ENCODE measurements at places on chromosomes 4 and X.

GRCh38 chrX:118872102-118872566 lies 48.5 kb downstream of the ZCCHC12 start:
- peak; percentile 10 for DNase-seq

GRCh38 chr4:175048906-175049305 lies 130.7 kb downstream of the ADAM29 start:
- no peak for DNase-seq

DNA sequence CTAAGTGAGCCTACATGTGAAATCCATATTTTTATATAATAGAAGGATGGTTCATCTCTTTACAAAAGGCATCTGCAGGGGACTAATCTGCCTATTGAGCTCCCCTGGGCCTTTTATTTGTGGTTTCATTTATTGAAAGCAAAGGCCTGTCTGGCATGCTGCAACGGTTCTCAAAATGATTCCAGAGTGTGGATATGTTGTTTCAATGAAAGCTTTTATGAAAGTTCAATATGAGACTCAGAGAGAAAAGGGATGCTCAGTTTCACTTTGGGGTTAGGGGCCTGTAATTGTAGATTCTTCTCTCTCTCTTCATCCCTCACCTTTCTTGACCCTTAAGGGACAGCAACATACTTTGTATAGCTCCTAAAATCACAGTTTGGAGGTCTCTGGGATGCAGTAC lies 204.2 kb upstream of the CASK start:
- no peak for DNase-seq

DNA sequence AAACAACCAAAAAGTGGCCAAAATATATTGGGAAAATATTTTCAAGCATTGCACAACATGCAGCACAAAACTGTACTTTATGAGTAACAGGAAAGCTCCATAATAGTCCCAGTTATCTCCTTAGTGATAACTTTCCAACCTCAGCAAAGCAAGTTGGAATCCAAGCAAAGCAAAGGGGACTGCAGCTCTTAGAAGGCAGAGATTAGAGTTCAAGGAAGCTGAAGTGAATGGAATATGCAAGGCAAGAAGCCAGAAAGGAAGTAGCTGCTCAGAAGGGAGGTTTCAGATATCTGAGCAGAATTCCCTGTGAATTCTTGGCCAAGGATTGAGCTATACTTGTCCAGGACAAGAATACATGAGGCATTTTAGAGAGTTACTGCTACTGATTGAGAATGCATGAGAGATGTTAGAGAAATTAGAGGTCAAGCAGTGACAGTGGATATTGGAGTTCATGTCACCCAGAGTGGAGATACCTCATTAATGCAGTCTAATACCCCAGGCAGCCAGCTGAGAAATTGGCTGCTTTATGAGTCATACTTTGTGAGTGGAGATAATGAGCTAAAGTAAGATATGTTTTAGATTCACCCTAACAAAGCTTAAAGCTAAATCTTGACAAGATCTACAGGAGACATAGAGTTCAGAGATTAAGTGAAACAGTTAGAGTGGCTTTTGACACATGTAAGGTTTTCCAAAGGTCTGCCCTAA lies 102.8 kb downstream of the INPP4B start:
- DNase-seq, result no peak

DNA sequence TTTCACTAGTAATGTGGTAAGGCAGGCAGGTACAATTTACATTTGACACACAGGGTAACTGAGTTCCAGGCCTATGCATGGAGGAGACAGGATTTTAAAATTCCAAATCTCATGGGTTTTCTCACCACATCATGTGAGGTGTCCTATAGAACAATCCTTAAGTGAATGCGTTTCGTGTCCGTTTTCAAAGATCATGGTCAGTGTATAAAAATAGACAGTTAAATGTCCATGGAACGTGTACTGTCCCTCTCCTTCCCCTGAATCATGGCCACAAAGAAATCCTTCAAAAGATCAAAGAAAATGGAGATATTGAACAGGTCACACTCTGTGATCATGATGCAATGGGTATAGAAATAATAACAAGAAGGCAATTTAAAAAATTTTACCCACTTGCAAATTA lies 42.0 kb downstream of the LIMCH1 start:
- DNase-seq, result no peak

DNA sequence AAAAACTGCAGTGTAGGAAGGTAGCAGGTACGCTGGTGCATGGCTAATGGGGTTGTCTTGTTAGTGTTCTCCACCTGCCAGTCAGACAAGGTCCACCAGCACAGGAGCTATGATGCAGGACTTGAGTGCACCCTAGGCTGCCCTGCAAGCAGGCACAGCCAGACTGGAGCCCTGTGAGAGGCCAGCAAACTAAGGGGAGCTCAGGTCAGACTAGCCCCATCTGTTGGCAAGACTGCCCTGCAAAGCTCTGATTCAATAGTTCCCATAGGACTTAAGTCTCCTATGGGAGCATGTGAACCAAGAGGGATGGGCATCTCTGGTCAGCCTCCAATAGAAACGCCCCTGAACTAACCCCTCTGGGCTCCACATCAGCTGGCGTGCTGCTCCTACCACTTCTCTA lies 1307.3 kb downstream of the C4orf33 start:
- DNase-seq, result no peak

DNA sequence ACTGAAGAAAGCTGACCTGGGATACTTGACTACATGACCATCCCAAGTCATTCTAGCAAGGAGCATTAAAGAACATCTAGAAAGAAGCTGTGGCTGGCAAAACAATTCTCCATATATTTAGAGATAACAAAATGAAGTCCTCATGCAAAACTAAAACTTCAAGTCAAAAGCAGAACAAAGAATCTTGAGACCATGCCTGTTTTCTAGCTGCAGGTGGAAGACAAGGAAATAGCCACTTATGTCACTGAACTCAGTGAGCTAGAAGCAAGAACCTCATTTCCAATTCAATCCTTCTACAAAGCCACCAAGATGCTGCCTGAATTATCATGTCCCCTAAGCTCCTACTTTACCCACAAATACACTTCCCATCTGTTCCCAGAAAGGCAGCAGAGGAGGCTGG lies 13.8 kb downstream of the USP46 start:
- DNase-seq, result no peak

DNA sequence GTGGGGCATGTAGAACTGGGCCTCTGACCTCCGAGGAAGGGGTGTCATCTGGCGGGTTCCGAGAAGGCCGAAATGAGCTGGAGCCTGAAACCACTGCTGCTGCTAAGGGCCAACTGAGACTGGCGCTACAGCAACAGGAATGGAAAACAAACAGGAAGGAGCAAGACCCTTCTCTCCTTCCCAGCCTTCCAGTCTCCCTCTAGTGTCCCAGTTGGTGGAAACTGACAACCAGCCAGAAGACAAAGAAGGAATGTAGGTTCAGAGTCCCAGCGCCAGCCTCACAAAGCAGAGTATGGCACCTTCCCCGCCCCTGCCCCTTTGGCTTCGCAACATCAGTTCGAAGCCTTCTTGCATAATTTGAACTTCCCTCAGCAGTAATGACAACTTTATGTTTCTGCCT lies 24.4 kb upstream of the PDZD4 start:
- DNase-seq, result no peak

- DNase-seq, result no peak
Measured at GRCh38 chr4:20219521-20219920, 32.2 kb upstream of the SLIT2 start.

DNA sequence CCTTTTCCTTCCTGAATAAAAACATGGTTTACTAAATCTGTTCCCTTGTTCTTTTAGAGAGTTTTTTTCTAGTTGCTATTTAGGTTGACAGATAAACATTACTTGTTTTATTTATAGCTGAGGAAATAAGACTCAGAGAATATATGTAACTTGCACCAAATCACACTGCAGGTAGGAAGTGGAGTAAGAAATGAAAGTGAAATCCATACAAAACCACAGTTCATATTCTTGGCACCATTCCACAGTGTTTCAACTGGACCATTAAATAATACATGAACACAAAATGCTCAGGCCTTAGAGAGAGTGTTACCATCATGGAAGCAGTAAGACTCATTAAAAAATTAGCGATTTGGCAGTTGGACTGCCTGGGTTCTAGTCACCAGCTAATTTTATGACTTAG lies 326.9 kb upstream of the SLIT2 start:
- no peak for DNase-seq

DNA sequence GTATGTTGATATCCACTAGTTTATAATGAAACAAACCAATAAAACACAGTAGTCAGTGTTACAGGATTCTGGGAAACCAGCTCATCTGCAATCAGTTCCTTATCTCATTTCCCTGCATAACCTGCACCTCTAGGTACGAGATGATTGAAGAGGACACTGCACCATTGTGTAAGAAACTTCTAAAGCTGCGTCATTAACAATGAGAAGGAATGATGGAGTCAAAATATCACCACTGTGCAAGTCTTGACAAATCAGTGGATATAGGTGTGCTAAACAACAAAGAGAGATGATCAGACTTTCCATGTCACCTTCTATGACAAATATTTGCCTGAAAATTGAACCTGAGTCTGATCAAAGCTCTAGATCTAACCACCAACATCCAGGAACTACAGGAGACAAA lies 40.7 kb upstream of the DHX15 start:
- DNase-seq, result no peak

- no peak for DNase-seq
Measured at GRCh38 chr4:15317246-15317645, 110.6 kb upstream of the C1QTNF7 start.

GRCh38 chrX:123731987-123732669 lies 724 bp downstream of the THOC2 start:
- peak; percentile 26 for DNase-seq

DNA sequence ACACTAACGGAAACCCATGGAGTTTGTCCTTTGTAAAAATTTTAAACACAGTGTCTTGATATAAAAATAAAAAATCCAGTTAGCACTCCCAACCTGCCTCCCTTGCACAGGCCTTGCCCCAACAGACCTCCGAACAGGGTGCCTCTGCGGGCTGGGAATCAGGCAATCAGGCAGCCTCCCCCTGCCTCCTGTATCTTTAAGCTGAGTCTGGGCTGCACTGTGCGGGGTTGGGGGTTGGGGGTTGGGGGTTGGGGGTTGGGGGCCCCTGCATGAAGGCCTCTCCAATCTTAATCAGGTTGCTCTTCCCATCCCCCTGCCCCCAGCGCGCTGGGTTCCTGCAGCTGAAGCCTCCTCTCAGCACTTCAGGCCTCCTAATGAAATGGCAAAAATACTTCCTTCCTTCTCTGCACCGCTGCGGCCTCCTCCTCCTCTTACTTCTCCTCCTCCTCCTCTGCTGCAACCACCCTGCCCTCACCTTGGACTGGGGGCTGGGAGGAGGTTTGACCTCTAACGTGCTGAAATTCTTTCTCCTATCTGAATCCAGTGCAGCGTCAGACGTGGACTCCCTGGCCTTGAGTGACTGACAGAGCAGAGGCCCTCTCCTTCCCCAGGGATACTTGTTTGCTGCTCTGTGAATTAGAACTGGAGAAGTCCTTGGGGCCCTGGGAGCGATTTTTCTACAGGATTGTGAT lies 26.6 kb downstream of the NLGN3 start:
- DNase-seq, result no peak

GRCh38 chrX:123504630-123505270 lies 228.1 kb downstream of the THOC2 start:
- DNase-seq, result no peak

- DNase-seq, result no peak
Measured at GRCh38 chr4:84666439-84666838, 83.5 kb downstream of the CDS1 start.

- no peak for DNase-seq
Measured at GRCh38 chrX:29941287-29941686, 274.1 kb upstream of the MAGEB2 start.

- DNase-seq, result peak; percentile 66
Measured at GRCh38 chr4:152956650-152957436, 20.7 kb downstream of the FHDC1 start.

DNA sequence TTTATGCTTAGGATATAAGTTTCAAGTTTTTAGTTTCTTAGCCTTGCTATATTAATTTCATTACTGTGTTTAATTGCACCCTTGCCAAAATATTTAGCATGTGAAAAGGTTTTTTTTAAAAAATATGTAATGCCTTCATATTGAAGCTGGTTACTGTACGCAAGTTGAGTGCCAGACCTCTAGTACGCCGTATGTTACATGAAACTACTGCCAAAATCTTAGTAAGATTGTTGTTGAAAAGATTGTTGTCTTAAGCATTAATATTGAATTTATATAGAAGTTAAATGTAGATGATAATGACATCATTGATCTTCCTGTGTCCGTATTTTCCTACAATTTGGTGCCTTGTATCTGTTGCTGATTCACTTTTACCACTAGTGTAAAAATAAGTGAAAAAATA lies 37.1 kb downstream of the FAM133A start:
- no peak for DNase-seq

DNA sequence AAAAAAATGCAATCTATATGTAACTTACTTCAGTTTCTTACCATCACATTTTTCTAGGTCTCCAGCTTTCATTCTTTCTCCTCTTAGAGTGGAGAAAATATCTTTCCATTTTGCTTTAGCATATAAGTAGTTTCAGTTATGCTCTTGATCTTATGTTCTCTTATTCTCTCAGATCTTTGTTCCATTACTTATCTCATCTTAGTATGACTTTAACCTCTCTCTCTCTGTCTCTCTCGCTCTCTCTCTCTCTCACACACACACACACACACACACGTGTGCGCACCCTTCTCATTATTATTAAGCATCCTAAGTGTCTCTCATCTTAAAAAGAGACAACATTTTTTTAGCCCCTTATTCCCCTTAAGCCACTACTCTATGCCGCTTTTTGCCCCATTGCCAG lies 92.8 kb downstream of the FAAH2 start:
- no peak for DNase-seq

DNA sequence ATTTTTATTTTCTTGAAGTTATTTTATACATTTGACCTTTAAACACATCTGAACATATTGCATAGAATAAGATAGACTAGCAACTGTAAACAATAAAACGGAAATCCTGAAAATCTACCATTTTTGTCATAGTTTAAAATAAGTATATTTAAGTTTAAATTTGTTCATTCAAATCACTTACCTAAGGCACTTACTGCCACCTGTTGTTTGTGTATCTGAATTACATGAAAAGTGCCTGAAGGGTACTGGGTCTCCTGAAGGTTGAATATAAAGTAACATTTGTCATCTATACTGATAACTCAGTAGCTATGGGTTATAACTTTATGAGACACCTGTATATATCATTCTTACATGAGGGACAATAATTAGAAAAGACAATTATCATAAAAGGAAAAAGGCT lies 38.6 kb downstream of the TRPC5 start:
- peak; percentile 2 for DNase-seq

GRCh38 chrX:134670134-134670924 lies 12.1 kb upstream of the PLAC1 start:
- peak; percentile 68 for DNase-seq

DNA sequence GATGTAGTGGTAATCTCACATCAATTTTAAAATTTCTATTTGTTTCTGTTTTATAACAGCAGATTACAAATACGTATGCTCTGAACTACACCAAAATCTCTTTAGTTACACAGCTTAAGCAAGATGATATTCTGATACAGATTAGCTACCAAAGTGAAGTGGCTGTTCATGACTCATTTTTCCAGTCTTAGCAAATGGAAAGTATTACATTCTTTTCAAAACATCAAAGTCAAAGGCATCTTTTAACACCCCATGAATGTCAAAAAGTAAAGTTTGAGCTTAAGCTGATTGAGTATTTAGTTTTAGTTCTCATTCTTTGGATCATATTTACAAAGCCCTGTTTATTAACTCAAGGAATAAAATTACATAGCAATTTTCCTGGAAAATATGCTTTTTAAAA lies 6.6 kb upstream of the HPGDS start:
- no peak for DNase-seq

Data from tongue (tissue), 3 donors.